BJ (cell line): ENCODE measurements at places on chromosomes 1 and 21.
A peak's percentile ranks its signal among the peaks of the same experiment; 100 is the strongest.

GRCh38 chr21:38869196-38869595, 63.5 kb downstream of the ETS2 start:
- DNase-seq, result no peak

DNA sequence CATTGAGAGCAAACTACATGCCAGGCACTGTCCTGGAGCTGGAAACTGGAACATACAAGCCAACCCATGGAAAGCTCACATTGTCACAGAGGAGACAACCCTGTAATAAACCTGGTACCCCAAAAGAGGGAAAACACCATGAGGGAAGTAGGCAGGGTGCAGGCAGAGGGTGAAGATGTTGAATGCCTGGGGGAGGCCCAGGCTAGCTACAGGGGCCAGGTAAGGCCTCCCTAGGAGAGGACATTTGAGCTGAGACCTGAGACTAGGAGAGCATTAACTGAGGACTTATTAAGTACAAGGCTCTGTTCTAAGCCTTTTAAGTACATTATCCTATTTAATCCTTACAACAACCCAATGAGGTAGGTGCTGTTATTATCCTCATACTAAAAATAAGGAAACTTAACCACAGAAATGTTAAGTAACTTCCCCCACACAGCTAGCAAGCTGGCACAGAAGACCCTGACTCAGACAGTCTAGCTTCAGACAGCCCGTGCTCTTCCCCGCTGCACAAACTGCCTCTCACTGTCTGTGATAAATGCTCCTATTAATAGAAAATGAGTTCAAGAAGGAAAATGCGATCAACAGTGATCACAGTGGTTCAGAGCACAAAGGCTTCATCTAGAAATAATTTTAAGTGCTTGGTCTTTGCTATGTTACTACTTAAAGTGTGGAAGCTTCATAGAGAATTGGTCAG, 41.8 kb downstream of the ZNF281 start:
- peak; percentile 52 for DNase-seq

DNA sequence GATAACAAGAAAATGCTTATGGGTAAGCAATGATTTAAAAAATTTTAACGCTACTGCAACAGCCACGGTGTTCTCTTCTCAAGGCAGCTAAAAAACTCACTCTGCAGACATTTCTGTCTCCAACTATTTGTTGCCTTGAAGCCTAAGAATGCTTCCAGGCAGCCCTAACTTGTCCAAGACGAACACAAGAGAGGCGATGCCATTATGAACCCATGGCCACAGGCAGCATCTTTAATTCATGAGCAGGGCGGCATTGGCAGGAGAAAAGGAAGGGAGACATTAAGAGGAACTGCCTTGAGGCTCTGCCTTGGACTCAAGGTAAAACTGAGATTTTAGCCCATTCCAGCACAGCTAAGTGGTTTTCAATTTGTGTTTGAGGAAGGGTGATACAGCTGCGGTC, 67.5 kb downstream of the KCND3 start:
- no peak for DNase-seq

- no peak for DNase-seq
Measured at GRCh38 chr1:9389968-9390367, 97.3 kb downstream of the SPSB1 start.

DNA sequence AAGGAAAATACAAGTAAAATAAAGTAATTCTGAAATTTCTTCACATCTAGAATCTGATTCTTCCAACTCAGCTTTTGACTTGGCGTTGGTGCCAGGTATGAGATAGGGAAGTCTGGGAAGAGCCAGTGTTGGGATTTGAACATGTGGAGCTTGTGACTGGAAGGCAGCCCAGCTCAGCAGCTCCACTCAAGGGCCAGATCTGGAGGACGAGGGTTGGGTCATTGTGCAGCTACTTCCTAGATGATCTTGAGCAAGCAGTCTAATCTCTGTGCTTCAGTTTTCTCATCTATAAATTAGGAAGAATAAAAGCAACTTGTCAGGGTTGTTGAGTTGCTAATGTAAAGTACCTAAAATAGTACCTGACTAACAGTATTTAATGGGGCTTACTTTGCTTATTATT, 5.0 kb downstream of the ADARB1 start:
- no peak for DNase-seq

- DNase-seq, result no peak
Measured at GRCh38 chr21:26743524-26743923, 101.7 kb downstream of the ADAMTS1 start.

DNA sequence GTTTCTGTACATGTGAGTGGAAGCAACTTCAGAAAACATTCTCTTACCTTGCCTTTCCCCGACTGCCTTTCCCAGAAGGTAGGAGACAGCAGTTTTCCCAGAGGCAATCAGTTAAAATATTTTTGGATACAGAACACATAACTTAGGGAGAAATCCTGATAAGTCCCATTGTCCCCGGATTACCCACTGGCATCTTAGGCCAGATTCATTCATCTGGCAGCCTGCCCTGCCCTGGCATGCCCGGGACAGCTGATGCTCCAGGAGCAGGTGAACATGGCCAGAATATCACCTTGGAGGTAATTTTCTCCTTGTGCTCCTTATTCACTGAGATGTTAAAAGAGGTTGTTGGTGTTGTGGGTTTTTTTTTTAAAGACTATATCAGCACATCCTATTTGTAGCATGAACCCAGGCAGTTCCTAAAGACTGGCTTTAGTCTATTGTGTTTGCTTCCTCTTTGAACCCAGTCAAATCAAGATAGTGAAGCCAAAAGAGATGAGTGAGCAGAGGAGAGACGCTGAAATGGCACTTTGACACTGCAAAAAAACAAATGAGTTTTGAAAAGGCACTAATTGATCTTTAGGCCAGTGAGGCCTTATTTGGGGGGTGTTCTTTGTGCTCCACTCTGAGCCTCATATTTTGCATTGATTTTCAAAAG, 139.6 kb downstream of the PLPP3 start:
- DNase-seq, result no peak

DNA sequence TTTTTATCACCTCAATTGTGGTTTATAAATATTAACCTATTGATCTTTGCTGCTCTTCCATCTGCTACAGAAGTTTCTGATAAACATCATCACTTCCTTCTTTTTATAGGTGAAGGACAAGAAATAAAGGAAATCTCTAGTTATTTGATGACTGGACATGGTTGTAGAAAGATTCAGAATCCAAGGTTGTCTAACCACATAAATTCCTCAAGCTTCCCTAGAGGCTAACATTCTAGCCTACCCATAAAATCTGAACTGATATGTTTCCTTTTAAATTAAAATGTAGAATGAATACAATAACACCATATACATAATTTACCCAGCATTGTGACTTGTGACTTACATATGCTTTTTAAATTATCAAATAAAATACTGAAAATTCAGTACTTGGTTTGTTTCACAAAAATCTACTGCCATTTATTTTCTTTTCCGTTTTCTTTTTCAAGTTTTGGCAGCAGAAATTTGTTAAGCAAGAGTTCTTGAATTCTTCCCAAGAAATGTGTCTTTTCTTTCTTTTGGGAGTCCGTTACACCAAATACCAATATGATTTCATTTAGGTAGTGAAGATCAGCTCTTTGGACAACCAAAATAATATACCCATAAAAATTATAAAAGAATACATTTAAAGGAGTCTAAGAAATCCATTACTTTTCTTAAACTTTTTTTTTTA, 513.2 kb upstream of the ADGRL2 start:
- DNase-seq, result no peak

DNA sequence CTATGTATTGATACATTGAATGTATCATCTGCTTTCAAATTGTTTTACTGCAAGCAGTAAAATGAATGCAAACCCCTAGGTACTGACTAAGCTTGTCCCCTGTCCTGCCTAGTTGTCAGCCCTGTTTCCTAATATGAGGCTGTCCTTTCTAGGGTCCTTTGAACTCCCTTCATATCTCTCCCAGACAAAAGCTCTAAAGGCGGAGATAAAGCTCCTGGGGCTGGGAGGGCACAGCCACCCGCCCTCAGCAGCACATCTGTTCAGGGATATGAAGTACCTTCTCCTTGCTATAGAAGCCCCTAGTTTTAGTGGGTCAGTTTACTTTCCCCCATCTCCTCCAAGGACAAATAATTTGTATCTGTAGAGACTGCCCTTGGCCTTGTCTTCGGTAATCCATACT, 93.1 kb upstream of the ETS2 start:
- no peak for DNase-seq

DNA sequence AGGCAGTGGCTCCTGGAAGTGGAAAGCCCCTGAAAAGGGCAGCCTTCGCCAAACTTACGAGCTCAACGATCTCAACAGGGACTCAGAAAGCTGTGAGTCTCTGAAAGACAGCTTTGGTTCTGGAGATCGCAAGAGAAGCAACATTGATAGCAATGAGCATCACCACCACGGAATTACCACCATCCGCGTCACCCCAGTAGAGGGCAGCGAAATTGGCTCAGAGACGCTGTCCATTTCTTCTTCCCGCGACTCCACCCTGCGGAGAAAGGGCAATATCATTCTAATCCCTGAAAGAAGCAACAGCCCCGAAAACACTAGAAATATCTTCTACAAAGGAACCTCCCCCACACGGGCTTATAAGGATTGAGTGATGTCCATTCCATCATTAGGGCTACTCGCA, 42.4 kb downstream of the PLPPR4 start:
- no peak for DNase-seq

- no peak for DNase-seq
Measured at GRCh38 chr1:113375878-113376277, 14.4 kb upstream of the MAGI3 start.

- DNase-seq, result no peak
Measured at GRCh38 chr1:29237852-29238619, 1.7 kb downstream of the PTPRU start.

GRCh38 chr1:68015971-68016370, 34.5 kb downstream of the DIRAS3 start:
- no peak for DNase-seq

DNA sequence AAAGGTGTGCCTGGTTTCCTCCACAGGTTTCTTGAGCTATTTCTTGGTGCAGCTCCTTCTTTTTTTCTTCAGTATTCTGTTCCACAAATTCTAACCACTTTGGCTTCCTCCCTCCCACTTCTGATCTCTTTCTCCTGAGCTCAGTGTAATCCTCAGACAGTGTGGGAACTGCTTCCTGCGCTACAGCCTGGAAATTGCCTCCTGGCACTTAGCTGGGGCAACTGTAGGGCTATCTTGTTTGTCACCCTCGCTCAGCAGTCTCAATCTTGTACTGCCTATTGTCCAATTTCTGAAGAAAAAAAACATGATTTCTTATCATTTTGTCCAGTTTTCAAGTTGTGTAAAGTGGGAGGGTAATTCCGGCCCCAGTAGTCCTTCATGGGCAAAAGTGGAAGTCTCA, 24.0 kb upstream of the GALNT2 start:
- no peak for DNase-seq

DNA sequence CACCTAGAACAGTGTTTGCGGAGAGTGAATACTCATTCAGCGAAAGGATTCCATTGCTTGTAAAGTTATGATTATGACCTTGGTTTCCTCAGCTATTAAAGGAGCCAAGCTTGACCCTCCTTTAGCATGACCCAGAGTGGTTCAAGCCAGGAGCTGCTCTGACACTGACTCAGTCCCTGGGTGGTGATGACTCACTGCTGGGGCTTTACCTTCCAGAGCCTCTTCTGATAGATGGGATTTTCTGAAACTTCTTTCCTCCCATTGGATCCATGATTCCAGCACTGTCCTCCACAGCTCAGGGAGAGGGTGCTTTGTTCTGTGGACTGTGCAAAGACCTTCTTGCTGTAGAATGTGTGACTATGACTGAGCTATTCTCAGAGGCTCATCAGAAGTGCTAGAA, 77.4 kb downstream of the S1PR1 start:
- DNase-seq, result no peak

DNA sequence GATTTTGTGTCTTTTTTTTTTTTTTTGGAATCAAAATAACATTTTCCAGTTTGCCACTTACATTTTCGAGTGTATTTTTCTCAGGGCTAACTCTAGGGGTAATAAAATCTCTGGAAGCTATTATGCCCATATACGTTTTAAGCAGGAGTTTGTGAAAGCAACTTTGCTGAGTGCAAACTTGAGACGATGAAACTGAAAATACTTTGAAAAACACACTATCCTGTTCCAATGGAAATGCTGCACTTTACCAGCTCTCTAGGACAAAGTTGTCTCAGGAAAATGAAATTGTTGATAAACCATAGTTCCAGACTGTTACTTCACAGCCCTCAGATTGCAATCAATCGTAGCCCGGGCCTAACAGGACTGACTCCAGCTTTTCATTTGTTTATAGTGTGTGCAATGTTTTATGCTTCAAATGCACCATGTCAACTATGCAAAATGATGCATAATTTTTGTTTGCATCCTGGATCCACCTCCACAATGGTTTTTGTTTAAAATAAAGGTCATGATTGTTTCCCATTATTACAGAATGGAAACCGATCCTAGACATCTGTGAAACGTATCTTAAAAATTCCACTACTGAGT, 220.6 kb upstream of the PKN2 start:
- no peak for DNase-seq

- DNase-seq, result peak; percentile 24
Measured at GRCh38 chr1:64624218-64624713, 120.6 kb upstream of the RAVER2 start.

- no peak for DNase-seq
Measured at GRCh38 chr1:157011845-157012244, 33.7 kb downstream of the ARHGEF11 start.

GRCh38 chr1:33260439-33260838, 4.1 kb downstream of the ZNF362 start:
- no peak for DNase-seq

- DNase-seq, result no peak
Measured at GRCh38 chr21:44298301-44298700, 1.6 kb upstream of the PFKL start.

GRCh38 chr21:29654855-29655254, 284.9 kb downstream of the GRIK1 start:
- DNase-seq, result no peak

GRCh38 chr1:89276690-89277089, 4.0 kb upstream of the GBP5 start:
- no peak for DNase-seq

DNA sequence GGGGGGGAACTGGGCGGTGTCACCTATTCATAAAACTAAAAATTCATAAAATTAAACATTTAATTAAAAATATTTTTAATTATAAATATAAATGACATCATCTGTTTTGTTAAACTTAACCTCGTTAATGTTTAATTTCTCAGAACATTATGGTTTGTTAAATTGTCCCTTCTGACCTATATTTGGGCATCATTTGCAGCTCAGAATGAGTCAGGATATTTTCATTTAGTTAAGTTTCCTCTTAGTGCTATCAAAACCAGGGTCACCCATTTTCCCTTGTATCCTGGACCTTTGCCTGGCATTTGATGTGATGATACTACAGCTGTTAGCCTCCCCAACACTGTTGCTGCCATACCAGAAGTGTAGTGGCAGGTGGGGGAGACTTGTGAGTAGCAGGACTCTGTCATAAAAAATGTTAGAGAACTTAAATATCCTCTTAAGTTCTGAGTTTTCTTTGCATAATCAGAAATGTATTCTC, 30.3 kb downstream of the TSNAX start:
- DNase-seq, result no peak

- DNase-seq, result no peak
Measured at GRCh38 chr1:34696981-34697380, 57.9 kb upstream of the GJB5 start.

DNA sequence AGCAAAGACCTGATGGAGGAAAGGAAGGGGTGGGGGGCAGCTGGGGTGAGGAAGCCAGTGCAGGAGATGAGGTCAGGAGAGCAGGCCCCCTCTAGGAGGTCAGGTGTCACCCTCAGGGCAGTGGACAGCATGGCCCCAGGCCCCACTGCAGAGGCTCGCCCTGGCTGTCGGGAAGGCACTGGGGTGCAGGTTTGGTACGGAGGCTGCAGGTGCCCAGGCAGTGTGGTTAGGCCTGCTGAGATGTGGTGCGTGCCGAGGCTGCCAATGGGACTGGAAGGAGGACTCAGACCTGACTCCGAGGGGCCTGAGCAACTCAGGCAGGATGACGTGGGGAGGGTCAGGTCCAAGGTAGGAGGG, 82.3 kb downstream of the PCBP3 start:
- no peak for DNase-seq
